ENCODE measurements at places on chromosomes 4 and X.

- no peak for DNase-seq
These were observed at the start of gene ANKRD37 for GRCh38 chr4:185396724-185397385. Gene ANKRD37, plus strand, starts transcription at chr4:185396841. Its CDS starts 83 bp downstream, at chr4:185396924.

DNA sequence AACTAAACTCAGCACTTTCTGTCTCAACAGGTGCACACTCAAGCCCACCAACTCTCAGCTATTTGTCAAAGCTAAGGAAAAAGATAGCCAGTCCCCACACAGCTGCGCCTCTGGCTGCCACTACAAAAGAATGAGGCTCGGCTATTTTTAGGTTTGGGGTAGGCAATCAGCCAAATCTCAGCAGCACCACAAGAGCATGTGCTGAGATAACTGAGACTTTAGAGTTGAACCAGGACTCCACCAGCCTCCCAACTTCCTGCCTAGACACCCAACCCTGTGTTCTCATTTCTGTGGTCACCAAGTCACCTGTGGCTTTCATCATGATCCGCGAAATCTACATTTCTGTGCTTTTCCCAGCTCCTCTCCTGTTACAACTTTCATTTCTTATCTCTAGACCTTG is 28.0 kb downstream of the DMD start:
- no peak for DNase-seq

DNA sequence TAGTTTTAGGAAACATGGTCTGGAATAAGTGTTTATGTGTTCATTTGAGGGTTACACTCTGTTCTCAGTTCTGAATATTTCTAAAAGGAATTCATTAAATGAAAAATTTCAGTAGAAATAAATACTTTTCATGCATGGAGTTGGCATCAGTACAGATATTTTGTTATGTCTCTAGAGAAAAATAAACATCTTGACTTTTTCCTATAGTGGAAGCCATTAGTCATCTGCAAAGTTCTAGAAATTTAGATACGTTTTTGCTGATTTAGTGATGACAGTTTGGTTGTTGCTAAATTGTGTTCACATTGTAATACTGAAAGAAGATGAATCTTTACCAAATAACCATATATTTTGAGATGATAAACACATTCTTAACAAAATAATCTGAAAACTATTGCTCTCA is 268.2 kb upstream of the TEX13A start:
- no peak for DNase-seq

DNA sequence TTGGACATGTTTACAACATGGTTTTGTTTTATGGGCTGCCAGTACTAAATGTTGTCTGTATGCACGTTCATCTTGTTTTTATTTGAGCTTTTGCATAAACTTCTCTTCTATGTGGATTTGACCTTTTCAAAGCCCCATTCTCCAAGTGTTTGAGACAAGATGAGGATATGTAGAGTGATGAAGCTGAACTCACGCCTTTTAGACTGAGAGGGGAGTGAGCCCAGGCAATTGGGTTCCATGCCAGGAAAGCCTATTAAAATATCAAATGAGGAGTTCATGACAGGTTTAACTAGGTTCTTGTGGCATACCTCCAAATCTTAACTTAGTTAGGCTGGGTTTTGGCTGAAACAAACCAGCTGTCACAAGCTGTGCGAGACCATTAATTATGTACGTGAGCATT is 170.4 kb upstream of the LDB2 start:
- DNase-seq = no peak

GRCh38 chrX:154013614-154014360 is 5.9 kb downstream of the IRAK1 start:
- DNase-seq = peak; percentile 48

GRCh38 chr4:7861440-7861881 is 78.2 kb downstream of the AFAP1 start:
- DNase-seq = no peak

DNA sequence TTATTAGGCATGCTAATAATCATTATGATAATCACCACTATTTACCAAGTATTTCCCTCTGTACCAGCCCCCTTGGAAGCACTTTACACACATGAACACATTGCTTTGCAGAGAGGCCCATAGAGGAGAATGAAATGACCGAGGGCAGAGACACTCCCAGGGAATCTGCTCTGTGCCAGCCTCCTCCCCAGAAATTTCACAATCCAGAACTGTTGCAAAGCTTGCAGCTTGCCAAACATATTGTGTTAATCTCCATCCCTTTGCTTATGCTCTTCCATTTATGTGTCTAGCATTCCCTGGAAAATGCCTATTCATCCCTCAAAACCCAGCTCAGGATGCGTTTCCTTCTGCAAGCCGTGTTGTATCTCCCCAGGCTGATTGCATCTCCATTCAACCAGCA is 37.8 kb downstream of the CYTL1 start:
- DNase-seq = no peak

GRCh38 chr4:83370640-83370906 is 35.9 kb upstream of the HPSE start:
- DNase-seq = no peak

DNA sequence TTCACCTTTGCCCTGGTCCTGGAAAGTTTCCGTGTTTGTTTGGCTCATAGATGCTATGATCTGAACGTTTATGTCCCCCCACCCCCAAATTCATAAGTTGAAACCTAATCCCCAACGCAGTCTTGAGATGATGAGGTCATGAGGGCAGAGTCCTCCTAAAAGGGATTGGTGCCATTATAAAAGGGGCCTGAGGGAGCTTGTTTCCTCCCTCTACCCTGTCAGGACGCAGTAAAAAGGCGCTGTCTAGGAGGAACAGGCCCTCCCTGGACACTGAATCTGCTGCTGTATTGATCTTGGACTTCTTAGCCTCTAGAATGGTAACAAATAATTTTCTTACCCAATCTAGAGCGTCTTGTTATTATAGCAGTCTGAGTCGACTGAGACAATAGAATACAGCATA is 2190.6 kb upstream of the TENM3 start:
- DNase-seq = no peak

GRCh38 chr4:162535121-162535520 is 371.3 kb upstream of the FSTL5 start:
- no peak for DNase-seq

DNA sequence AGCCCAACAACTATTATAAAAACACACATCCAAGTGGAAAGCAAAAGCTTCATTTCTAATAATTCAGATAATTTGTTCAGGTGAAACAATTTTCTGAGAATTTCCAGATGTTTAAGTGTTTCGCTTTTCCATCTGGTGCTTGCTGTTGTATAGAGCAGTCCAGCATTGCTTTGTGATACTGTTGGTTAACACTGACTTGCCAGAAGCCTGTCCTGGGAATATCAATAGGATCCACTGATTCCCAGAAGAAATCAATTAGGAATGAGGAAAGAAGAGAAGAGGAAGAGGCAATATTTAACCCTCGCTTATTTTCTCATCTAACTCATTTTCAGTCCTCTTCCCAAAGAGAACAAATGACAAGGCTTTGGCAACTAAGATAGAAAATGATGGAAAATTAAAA is 94.9 kb upstream of the DDIT4L start:
- no peak for DNase-seq

DNA sequence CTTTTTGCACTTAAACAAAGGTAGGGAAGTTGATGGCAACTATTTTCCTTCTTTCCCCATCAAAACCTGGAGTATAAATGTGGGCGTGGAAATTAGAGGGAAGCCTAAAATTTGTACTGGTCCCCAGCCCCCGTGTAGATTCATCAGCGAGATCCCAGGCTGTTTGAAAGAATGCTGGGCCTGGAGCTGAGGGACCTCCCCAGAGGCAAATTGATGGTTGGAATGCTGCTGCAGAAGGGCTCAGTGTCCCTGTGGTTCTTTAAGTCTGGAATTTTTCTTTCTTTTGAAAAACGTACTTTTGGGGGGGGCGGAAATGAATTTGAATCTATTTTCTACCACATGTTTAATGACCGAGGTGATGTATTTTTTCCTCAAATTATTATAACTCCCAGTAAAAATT is 197.2 kb downstream of the CBR4 start:
- no peak for DNase-seq

DNA sequence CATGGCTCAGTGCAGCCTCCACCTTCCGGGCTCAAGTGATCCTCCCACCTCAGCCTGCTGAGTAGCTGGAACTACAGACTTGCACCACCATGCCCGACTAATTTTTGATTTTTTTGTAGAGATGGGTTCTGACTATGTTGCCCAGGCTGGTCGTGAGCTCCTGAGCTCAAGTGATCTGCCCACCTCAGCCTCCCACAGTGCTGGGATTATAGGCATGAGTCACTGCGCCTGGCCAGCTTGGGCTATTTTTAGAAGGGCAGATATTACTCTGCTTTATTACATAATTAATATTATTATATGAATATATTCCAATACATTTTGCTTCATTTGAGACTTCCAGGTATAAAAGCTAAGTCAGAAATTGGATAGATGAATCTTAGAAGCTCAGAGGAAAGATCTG is 143.7 kb upstream of the ANK2 start:
- no peak for DNase-seq

GRCh38 chr4:101953949-101954348 is 163.4 kb downstream of the BANK1 start:
- peak; percentile 47 for DNase-seq

DNA sequence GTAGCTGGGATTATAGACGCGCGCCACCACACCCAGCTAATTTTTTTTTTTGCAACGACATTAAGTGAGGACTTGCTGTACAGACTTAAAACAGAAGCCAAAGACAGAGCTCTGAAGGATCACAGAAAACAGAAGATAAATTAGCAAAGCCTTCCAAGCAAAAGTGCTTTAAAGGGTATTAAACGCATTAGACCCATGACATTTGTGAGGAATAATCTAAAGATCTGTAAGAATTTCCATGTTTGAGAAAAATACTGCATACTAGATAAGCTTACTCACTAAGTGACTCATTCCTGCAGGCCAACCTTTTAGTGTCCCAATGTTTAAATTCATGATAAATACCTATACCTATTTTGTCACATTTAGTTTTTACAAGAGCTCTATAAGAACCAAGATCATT is 27.4 kb downstream of the SMARCA1 start:
- no peak for DNase-seq

DNA sequence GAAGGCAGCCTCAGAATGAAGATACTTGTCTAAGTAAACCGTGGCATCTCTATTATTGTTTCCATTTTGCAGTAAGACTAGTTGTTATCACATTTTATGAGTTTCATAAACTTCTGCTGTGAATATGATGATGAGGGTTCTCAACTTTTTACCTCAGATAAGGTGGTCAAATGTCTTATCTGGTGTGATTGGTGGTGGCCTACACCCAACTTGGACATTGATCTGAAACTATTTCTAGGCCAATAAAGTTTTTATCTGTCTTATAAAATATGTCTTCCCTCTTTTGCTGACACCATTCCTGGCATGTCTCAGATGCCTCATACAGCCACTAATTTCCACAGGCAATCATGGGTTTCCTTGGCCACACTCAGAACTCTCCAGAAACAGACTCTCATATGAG is 480.3 kb upstream of the NR3C2 start:
- no peak for DNase-seq

GRCh38 chrX:148984238-148984637 is 483.8 kb downstream of the AFF2 start:
- no peak for DNase-seq

GRCh38 chrX:45140812-45141211 is 59.9 kb downstream of the DIPK2B start:
- no peak for DNase-seq

DNA sequence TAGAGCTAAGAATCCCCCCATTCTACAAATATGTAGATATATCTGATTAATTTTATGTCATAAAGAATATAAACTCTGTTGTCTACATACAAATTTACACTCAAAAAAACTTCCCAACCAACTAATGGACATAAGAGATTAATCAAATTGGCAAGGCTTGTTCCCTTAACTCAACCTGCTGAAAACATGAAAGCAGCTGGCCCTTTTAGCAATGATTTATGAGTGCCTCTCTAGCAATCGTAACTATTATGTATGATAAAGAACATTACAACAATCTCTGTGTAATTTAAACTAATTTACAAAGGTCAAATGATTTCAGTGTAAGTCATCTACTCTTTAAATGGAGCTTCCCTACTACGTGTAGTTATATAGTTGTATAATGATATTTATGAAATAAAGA is 83.1 kb upstream of the FTHL17 start:
- DNase-seq = no peak

DNA sequence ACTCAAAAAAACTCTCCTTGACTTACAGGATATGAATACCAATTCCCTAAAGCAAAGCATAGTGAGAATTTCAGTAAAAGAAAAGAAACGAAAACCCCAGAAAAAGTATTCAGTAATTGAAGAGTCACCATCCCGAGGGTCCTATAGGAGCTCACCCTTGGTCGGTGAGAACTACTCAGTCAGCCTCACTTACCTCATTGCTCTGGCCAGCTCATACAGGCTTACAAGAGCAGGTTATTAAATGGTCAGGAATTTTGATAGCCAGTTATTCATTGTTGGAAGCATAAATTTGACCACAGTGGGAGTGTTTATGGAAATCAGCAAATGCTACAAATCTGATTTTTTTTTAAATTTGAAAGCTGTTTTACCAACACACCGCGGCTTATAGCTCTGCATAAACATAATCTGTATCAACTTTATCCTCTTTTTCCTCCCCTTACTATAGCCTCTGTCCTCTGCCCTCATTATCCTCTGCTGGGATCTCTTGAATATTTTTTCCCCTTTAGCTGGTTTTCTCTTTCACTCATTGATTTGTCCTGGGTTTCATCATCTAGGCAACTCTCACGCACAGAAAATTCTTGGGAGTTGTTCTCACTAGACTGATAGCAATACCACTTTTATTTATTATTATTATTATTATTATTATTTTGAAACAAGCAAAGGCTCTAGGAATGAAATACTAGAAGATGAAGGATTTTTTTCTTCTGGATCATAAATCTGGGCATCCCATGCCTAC is 11.0 kb upstream of the CXCL2 start:
- DNase-seq = no peak

DNA sequence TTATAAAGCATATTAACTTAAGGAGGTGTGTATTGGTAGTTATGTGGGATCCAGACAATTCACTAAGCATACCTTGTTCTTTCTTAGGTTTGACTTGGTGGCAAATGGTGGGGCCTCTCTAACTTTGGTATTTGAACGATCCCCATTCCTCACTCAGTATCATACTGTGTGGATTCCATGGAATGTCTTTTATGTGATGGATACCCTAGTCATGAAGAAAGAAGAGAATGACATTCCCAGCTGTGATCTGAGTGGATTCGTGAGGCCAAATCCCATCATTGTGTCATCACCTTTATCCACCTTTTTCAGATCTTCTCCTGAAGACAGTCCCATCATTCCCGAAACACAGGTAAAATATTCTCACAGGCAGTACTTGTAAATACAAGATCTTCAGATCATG is 186.4 kb downstream of the DCTD start:
- DNase-seq = no peak

- DNase-seq = no peak
These were observed 15.0 kb upstream of the SULT1B1 start for GRCh38 chr4:69775321-69775867.

- no peak for DNase-seq
These were observed 58.5 kb downstream of the RTL9 start for GRCh38 chrX:110417128-110417527.

DNA sequence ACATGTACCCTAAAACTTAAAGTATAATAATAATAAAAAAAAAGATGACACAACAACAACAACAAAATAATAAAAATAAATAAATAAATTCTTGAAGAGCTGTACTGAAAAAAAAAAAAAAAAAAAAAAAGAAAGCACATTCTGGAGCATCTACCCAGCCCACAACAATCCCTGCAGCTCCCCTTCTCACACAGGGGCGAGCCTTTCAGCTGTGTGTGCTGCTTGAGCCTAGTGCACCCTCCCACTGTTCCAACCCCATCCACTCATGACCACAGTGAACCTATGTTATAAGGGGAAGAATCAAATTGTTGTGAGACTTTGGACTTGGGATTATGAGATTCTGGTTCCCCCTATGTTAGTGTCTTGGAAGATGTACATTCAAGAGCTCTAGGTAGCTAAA is 161.5 kb upstream of the JADE1 start:
- DNase-seq = no peak
